ENCODE measurements at places on chromosomes 7 and 10. TPM values are rescaled to one million over a fixed set of nuclear protein-coding genes. Genes with fewer than 3 reads are reported as not detected.

The UCMA gene
- total RNA-seq, result not detected

The NUTM2A gene
- total RNA-seq, result 0.26 TPM

The LIPM gene
- total RNA-seq, result not detected

The HKDC1 gene
- total RNA-seq, result 1.1 TPM

The DGKB gene
- under 0.01 TPM for total RNA-seq

The CHAT gene
- total RNA-seq, result not detected

The TAS2R3 gene
- total RNA-seq, result 0.34 TPM

The ACTL6B gene
- total RNA-seq, result not detected

The TMEM196 gene
- not detected for total RNA-seq

DNA sequence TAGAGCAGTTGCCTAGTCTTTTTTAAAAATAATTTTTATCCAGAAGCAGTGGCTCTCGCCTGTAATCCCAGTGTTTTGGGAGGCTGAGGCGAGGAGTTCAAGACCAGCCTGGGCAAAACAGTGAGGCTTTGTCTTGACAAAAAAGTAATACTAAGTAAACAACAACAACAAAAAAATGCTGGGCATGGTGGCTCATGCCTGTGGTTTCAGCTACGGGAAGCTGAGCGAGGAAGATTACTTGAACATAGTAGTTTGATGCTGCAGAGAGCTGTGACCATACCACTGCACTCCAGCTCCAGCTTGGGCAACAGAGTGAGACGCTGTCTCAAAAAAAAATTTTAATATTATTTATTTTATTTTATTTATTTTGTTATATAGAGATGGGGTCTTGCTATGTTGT, 31.3 kb upstream of the TPST1 start:
- peak; percentile 24 for DNase-seq

DNA sequence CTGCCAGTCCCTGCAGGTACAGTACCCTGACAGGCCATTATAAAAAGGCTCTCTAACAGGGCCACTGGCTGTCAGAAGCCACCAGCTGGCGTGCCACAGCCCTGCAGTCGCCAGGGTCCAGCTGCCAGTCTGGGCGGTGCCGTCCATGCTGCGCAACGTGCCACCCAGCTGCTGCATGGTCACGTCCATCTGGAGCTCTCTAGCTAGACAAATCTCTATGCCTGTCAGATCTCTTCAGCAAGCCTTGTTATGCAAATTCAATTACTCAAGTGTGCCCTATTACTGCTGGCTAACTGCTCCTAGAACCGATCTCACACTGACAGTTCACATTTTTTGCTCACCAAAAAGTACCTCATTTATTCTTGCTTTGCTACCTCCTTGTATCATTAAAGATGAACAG, 75.9 kb downstream of the HIBADH start:
- peak; percentile 71 for DNase-seq

DNA sequence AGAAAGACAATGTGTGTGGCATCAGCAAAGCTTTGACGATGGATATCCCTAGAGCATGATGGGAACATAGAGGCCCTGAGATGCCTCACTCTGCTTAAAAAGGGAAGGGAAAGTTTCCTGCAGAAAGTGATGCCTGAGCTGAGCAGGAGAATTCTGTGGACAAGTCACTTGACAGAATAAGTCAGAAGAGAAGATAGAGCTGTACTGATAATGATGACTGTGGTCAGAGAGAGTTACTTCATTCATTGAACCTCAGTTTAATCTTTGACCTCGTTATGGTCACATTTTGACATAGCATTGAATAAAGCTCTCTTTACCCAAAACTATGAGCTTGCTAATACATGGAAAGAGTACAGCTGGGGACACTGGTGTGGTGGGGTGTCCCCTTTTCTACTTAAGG, 7.6 kb downstream of the CUBN start:
- DNase-seq, result no peak

- DNase-seq, result no peak
Measured at GRCh38 chr10:44749151-44749550, 162.0 kb upstream of the TMEM72 start.

DNA sequence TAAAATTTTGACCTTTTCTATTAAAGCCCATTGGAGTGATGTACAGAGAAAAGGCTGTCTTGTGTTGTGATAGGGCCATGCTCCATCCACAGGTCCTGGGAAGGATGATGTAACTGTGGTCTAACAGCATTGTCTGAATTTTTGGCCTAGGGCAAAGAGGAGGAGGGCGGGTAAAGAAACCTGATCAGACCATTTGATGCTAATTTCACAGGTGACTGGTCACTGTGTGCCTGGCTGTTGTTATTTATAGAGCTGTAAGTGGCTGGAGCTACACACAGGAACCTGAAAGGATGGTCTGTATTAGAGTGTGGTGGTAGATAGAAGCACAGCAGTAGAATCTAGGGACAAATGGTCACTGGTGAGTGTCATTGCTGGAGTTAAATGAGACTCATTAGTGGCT, 182.1 kb downstream of the AUTS2 start:
- DNase-seq, result no peak

GRCh38 chr7:141663081-141663849, 38.7 kb downstream of the DENND11 start:
- DNase-seq, result no peak

DNA sequence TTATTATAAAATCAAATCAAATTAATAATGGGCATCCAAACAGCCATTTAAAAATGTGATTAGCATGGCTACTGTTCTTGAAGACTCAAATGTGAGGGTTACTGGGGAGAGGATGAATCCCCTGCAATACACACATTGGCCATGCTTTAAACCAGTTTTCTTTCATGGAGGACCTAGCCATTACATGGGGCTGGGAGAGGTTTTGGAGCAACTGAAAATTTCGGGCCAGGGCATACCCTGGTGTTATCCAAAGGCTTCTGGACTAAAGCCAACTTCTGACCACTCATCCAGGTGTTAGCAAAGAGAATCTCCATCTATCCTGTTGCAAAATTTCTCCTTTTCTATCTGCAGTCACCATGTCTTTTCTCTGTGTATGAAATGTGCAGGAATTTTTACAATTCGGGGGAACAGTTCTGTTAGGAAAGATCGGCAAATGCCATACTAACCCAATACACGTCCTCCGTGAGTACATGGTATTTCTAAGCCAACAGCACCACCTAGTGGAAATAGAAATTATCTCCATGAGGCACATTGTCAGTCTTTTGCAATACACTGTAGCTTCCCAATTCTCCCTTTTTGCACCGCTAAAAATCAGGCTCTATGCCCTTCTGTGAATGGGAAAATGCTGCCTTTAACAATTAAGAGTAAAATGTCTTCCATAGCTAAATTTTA, 47.0 kb upstream of the ZNF107 start:
- DNase-seq, result peak; percentile 69

- no peak for DNase-seq
Measured at GRCh38 chr10:48536156-48536500, 68.7 kb downstream of the ARHGAP22 start.

DNA sequence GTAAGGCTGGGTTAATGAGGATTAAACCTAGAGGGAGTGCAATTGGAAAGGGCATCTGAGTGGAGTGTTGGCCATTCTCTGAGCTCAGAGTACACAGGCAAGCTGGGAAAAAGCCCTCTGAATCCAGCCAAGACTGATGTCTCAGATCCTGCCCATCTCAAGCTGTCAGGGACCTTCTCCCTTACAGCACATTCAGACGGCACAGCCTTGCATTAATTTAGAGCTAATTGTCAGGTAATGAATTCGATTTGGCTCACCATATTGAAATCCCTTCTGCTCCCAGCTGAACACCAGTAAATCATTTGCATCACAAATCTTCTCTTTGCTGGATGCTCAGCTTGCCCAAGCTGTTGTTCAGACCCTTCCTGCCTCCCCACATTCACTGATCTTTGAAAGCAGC, 399.3 kb upstream of the PODXL start:
- DNase-seq, result no peak

- no peak for DNase-seq
Measured at GRCh38 chr10:78049851-78050250, 16.2 kb downstream of the RPS24 start.

DNA sequence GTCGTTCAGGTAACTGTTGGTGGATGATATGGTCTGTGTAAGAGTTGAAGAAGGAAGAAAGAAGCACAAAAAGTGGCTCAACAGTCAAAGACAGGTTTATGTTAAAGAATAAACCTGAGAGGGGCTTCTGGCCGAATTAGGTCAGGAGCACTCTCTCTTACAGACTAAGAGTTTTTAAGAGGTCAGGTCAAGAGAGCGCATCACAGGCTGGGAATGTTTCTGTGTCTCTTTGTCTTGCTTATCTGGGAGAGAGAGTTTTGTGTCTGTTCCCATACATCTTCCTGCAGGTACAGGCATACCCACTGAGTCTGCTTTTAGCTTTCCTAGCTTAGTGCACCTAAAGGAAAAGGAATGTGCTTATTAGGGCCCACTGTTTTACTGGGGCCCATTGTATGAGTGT, 22.2 kb upstream of the PRPF18 start:
- DNase-seq, result no peak

GRCh38 chr7:132239422-132239994, 336.8 kb downstream of the PLXNA4 start:
- DNase-seq, result no peak

DNA sequence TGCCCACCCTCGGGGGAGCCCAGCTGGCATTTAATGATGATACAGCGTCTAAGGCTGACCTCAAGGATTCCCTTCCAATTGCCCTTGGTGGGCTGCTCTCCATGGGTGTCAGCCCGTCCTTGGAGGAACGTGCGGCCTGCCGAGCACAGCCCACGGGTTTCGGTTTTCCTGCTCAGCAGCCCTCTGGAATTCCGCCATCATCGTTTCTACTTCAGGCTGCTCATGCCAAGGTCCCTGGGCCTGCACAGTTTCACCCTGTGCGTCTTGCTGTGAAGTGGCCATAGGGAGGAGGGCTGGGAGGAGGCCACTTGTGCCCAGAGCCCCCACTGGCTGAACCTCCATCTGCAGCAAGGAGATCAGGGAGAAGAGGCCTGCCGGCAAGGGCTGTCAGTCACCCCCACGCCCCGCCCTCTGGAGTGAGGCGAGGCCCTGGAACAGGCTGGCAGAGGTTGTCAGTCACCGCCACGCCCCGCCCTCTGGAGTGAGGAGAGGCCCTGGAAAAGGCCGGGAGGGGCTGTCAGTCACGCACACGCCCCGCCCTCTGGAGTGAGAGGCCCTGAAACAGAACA, 82.8 kb downstream of the CHST15 start:
- DNase-seq, result no peak

DNA sequence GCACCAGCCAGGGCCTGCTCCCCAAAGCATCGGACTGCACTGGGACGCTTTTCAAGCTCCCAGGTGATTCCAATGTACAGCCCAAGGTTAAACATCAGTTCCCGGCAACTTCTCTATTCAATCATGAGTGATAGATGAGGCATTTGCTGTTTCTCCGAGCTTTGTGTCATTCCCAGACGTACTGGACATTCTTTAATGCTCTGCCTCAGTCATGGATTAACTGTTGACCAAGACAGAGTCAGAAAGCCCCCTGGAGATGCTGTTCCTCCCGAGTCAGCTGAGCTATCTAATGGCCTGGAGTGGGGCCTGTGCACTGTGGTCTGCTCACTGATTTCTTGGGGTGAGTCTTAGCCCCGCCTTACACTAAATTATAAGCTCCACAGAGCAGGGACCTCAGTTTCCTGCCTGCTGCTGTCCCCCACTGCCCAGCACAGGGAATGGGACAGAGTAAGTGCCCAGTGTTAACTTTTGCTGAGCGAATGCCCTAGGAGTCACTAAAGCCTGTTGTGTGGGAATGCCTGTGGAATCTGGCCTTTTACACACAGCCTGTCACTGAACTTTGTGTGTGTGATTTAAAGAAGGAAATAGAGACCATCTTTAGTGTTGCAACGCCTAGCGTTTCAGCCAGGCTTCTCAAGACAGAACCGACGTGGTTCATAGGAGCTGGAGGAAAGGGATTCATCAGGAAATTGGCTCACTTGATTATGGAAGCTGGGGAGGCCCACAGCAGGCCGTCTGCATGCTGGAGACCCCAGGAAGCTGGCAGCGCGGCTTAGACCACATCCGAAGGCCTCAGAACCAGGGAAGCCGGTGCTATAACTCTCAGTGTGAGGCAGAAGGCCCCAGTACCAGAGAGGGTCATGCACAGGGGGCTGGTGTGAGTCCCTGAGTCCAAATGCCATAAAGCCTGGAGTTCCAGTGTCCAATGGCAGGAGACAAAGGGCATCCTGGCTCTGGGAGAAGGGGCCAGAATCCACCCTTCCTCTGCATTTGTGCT, 29.3 kb upstream of the RNF32 start:
- no peak for DNase-seq

GRCh38 chr7:74655324-74655723, 2.2 kb upstream of the GTF2I start:
- no peak for DNase-seq

GRCh38 chr10:83820033-83820432, 319.3 kb upstream of the GHITM start:
- DNase-seq, result no peak

- DNase-seq, result no peak
Measured at GRCh38 chr10:11598712-11599397, 12.6 kb downstream of the USP6NL start.

DNA sequence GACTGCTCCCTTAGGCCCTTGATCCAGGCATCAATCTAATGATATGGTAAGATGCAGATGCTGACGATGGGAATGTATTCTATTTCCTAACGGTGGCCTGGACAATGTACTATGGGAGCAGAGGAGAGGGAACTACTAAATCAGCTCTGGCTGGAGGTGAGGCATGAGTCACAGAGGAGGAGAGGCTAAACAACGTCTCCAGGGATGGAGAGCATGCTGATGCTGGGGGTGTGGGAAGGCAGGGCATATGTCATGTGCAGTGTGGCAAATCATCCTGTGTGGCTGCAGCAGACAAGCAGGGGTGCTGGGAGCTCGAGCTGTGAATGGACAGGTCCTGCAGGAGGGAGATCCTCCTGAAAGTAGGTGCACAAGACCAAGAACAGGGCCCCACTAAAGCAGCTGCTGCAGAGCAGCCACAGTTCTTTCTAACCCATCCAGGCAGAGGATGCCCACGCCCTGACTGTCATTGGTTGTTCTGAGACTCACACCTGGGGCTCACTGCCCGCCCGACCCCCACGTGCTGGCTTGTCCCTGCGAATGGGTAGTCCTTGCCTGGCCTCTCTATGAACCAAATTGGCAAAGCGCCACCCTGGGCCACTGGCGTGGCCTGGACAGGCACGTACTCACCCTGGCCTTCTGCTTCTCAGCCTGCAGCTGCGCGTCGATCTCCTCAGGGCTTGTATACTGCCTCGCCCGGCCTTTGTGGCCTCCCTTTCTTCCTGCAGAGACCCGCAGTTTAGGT, 4.0 kb downstream of the PDAP1 start:
- DNase-seq, result peak; percentile 70

- DNase-seq, result no peak
Measured at GRCh38 chr7:29173458-29173857, 21.1 kb upstream of the CHN2 start.

DNA sequence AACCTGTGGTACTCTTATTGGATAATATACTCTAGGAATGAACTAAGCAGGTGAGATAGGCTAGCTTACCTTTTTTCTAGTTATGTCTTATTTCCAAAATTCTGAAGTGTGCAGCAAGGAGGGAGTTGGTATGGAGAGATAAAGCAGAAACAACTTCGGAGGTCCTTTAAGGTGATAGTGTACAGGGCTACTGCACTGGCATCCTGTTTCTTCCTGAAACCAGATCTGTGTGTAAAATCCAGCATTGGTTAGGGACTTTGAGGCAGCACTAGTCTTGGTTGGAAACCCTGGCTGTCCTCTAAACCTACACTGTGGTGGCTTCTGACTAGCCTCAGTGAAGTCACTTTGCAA, 66.9 kb upstream of the STRIP2 start:
- no peak for DNase-seq

Measured in LHCN-M2 (cell line).